ENCODE measurements at places on chromosomes 2 and 18.

- DNase-seq, result no peak
Measured at GRCh38 chr18:58838165-58838860, 26.4 kb upstream of the ZNF532 start.

- no peak for DNase-seq
Measured at GRCh38 chr2:201114846-201115245, 1.1 kb upstream of the CFLAR start.

DNA sequence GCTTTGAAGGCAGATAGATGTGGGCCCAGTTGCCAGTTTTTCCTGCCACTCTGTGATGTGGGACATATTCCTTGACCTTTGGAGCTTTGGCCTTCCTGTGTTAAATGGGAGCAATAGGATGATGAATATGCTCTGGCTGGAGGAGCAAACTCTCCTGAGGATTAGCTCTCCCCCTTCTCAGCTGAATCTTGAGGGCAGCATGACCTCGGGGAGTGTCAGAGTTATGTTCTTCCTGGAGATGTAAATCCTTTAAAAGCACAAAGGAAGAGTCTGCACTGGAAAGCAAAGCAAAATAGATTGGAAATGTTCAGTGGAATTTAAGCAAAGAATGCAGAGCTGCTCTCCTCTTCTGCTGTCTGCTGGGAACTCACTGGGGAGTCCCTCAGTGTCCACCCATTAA is 160.1 kb downstream of the ALK start:
- DNase-seq, result no peak

- no peak for DNase-seq
Measured at GRCh38 chr18:56888978-56889377, 237.8 kb downstream of the WDR7 start.

- DNase-seq, result no peak
Measured at GRCh38 chr2:118078734-118079133, 9.5 kb upstream of the INSIG2 start.

DNA sequence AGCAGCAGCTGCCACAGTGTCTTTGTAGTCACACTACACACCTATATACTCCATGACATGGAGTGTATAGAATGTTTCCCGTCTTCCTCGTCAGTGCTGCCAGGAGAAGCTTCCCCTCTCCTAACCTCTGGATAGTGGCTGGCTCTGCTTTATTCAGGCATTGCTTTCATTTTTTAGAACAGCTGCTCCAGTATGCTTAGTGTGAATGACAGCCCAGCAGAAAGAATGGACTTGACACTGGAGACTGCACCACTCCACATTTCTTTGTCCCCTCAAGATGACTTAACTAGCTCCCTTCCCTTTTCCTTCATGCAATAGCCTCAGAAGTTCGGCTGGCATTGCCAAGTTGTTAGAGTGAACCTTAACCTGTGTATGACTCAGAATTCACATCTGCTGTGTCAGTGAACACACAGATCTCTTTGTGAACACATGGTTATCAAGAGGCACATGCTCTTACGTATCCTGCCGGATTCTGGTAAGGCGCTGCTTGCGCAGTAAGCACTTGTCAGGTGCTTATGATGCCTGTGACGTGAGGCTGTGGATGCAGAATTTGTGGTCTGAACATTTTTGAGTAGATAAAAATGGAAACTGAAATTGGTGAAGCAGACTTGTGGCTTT is 73.9 kb downstream of the NEDD4L start:
- DNase-seq, result peak; percentile 90

GRCh38 chr18:78448106-78448505 is 531.5 kb upstream of the SALL3 start:
- no peak for DNase-seq

DNA sequence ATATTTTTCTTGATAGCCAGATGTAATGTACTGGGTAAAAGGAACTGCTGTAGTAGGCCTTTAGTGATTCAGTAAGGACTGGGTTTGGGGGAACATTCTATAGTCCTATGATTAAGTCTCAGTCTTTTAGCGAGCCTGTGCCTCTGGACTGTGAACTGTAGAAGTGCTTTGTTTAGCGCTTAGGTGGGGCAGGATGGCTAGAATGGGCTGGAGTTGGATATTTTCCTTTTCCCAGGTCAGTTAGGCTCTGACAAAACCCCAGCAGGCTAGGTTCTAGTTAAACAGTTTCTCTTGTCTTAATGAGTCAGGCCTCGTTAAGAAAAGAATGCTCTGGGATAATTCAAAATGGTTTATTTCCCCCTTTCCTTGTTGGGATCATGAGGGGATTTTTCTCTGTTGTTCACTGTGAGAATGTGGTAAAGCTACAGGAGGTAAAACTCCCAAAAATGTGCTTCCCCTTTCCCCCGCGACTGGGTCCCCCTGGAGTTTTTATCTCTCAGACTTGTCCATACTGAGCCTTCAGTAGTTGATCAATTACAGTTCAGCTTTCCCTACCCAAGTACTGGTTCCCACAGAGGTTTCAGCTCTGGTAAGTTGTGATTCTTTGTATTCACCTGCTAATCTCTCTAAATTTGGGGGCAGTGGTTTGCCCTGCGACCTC is 31.5 kb downstream of the EHBP1 start:
- no peak for DNase-seq

- DNase-seq, result no peak
Measured at GRCh38 chr18:35289727-35290093, 319 bp downstream of the ZSCAN30 start.

- DNase-seq, result no peak
Measured at GRCh38 chr2:9294764-9295163, 88.2 kb downstream of the ASAP2 start.

DNA sequence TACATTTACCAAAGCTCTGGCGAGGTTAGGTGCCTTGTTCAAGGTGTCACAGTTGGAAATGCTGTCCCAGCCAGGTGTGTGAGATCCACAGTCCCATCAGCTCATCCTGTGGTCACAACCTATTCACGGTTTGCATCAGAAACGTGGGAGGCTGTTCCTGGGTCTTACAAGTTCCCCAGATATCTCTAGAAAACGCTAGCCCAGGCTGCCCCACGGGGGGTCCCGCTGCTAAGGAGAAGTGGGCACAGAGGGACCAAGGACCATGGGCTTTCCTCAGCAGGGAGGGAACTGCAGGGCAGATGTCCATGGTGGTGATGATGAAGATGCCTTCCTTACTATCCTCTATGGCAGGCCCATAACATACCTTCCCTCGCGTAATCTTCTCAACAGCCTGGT is 649 bp downstream of the FECH start:
- DNase-seq, result no peak

DNA sequence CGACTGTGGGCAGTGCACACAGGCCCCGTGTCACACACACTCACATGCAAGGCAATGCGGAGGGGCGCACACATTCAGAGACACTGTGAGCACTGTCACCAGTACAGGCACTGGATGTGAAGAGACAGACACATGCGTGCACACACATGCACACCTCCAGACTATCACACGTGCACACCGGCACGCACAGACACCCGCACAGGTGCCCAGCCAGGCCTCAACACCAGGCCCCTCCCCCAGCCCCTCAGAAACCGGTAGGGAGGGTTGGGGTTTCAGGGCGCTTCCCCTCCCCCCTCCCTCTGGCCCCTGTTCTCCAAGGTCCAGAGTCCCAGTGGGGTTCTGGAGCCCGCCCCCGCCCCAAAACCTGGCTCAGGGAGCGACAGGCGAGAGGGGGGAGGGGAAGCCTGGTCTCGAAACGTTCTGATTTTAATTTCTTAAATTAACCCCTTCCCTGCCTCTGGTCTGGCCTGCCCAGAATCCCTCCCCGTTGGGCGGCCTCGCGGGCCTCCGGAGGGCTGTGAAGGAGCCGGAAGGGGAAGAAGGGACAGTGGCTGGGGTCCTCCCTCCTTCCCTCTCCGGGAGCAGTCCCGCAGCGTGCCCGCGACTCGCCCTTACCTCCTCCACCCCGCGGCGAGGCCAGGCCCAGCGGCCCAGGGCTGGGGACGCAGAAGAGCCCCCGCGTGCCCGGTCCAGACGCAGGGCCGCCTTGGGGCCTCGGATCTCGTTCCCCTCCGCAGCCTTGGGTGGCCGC is 558 bp downstream of the FBXO41 start:
- DNase-seq, result no peak

DNA sequence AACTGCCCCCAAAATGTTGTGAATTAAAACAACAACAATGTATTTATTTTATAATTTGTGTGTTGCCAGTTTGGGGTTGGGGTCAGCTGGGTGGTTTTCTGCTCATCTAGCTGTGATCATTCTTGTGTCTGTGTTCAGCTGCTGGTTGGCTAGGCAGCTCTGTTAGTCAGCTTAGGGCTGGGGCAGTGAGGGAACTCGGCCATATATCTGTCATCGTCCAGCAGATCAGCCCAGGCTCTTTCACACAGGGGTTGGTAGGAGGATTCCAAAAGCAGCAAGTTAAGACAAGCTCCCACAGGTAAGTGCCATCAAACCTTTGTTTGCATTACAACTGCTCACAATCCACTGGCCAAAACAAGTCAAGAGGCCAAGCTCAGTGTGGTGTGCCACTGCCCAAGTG is 121.5 kb downstream of the LPIN1 start:
- DNase-seq, result no peak

- no peak for DNase-seq
Measured at GRCh38 chr2:197028633-197029032, 102.1 kb upstream of the PGAP1 start.

GRCh38 chr18:26869640-26870039 is 4.1 kb upstream of the AQP4 start:
- DNase-seq, result no peak

DNA sequence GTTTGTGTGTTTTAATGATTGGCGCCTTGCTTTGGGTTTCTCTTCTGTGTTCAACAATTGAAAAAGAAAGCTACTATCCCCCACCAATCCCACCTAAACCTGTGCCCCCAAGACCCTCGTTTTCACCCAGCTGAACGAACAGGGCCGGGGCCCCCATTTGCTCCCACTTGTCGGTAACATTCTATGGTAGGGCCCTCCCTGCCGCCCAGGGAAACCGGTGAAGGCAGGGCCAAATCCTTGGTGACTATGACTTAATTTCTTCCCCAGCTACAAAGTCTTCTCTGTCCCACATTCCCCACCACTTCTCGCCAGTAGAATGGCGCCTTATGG is 598 bp upstream of the SNRNP200 start:
- DNase-seq, result no peak

DNA sequence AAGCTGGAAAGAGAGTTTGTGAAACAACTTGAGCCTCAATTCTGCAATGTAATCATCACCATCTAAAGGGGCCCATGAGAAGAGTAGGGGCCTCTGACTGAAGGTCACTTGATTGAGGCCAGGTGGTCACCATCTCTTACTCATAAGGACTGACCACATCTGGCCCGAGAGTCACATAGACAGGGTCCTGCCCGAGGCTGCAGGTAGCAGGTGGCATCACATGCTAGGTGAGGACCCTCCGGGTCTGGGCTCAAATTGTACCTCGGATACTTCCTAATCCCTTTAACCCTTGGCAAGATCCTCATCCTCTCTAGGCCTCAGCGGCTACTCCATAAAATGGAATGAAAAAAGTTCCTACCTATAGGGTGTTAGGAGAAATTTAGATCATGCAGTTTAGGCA is 16.7 kb downstream of the FHL2 start:
- DNase-seq, result no peak

- no peak for DNase-seq
Measured at GRCh38 chr2:41199334-41199733, 747.4 kb upstream of the SLC8A1 start.

All from pulmonary artery endothelial cell (primary cell).